ACHN (cell line): ENCODE measurements at places on chromosomes 12 and 14.

GRCh38 chr14:63435838-63436237 lies 107.3 kb downstream of the PPP2R5E start:
- no peak for DNase-seq

DNA sequence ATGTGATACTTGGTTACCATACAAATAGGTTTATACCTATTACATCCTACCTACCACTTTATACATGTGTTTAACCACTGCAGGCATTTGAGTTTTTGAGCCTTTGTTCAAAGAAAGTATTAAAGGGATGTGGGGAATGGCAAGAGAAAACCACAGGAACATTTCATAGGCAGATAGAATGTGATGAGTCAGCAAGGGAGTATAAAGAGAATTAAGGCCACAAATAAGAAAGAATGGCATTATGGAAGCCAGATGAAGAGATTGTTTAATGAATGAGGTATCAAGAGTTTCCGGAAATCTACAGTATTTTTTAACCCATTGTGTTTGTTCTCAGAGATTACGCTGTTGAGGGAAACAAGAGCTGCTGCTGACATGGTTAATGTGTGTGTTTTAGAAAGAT lies 66.9 kb downstream of the METTL25 start:
- DNase-seq, result peak; percentile 43

DNA sequence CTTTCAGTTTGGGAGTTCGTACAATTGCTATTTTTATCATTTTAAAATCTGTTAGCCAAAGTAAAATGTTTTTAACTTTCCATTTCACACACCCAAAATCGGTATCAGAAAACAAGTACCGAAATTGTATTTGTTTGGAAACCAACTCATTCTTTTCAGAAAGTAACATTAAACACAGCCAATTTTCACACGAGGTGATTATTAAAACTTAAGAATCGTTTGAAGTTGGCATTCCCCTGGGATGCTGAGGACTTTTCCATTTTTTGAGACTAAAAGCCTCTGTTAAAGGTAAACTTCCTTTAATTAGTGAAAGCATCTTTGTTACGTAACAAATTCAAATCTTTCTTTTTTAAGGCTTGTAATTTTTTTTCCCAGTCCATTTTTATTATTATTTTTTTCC lies 623.0 kb downstream of the VRK1 start:
- DNase-seq, result no peak

GRCh38 chr14:66965831-66966230 lies 223.4 kb upstream of the GARIN2 start:
- no peak for DNase-seq

DNA sequence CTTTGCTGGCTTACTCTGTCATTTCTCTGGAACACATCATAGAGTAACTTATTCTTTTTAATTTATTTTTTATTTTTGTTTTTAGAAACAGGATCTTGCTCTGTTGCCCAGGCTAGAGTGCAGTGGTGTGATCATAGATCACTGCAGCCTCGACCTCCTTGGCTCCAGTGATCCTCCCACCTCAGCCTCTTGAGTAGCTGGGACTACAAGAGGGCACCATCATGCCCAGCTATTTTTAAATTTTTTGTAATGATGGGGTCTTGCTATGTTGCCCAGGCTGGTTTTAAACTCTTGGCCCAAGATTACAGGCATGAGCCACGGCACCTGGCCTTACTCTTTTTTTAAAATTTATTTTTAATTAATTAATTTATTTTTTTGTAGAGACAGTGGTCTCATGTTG lies 32.2 kb upstream of the RD3L start:
- DNase-seq, result no peak

GRCh38 chr12:73486256-73486655 lies 1051.4 kb upstream of the ATXN7L3B start:
- no peak for DNase-seq

GRCh38 chr12:42284876-42285275 lies 41.0 kb downstream of the ZCRB1 start:
- no peak for DNase-seq
